Parietal lobe (tissue), 2 donors: ENCODE measurements at places on chromosomes 1 and 21. TPM values are rescaled to one million over a fixed set of nuclear protein-coding genes. Genes with fewer than 3 reads are reported as not detected.

LRRN2 gene
- total RNA-seq, result 16.3 TPM

C1orf226 gene
- 7.5 TPM for total RNA-seq

LRRC47 gene
- 31.9 TPM for total RNA-seq

MAP10 gene
- 8.5 TPM for total RNA-seq

GJA8 gene
- total RNA-seq, result not detected

TINAGL1 gene
- 1.6 TPM for total RNA-seq

C1QTNF12 gene
- not detected for total RNA-seq

TMPRSS15 gene
- not detected for total RNA-seq

MIXL1 gene
- not detected for total RNA-seq

KCNQ4 gene
- total RNA-seq, result 1.9 TPM

DCAF6 gene
- total RNA-seq, result 95.8 TPM

SRGAP2 gene
- total RNA-seq, result 222 TPM

CFAP107 gene
- not detected for total RNA-seq

TCHHL1 gene
- not detected for total RNA-seq

SHCBP1L gene
- not detected for total RNA-seq

UBIAD1 gene
- total RNA-seq, result 28.5 TPM

PHLDA3 gene
- total RNA-seq, result 8.5 TPM

OR2T2 gene
- not detected for total RNA-seq

KCNJ15 gene
- 0.31 TPM for total RNA-seq

ALX3 gene
- total RNA-seq, result not detected

LYSMD1 gene
- total RNA-seq, result 17.2 TPM

HCN3 gene
- 27.2 TPM for total RNA-seq

OR6P1 gene
- not detected for total RNA-seq

CDCA8 gene
- 1.9 TPM for total RNA-seq

FAM167B gene
- not detected for total RNA-seq

FASLG gene
- not detected for total RNA-seq

KRTAP19-1 gene
- total RNA-seq, result not detected

CHAF1B gene
- 1.9 TPM for total RNA-seq

CD160 gene
- total RNA-seq, result not detected

SLC2A5 gene
- 0.94 TPM for total RNA-seq

RYR2 gene
- 61.7 TPM for total RNA-seq

CTNNBIP1 gene
- total RNA-seq, result 41.0 TPM

FLG2 gene
- not detected for total RNA-seq

CELA2B gene
- total RNA-seq, result not detected

ORC1 gene
- total RNA-seq, result 2.2 TPM

LCE4A gene
- total RNA-seq, result not detected

KCNC4 gene
- total RNA-seq, result 5.9 TPM

NRAS gene
- total RNA-seq, result 47.0 TPM

SYPL2 gene
- total RNA-seq, result not detected

ANKRD34A gene
- 2.5 TPM for total RNA-seq

WLS gene
- total RNA-seq, result 45.4 TPM

ETNK2 gene
- 19.4 TPM for total RNA-seq

ARMH1 gene
- total RNA-seq, result 10.6 TPM

OR2M3 gene
- total RNA-seq, result 0.63 TPM

CFAP74 gene
- 0.63 TPM for total RNA-seq

NENF gene
- 14.7 TPM for total RNA-seq

FMO1 gene
- 3.1 TPM for total RNA-seq

ZFYVE9 gene
- total RNA-seq, result 99.8 TPM

TIAM1 gene
- 43.2 TPM for total RNA-seq

SLC25A34 gene
- total RNA-seq, result 1.6 TPM

CD1B gene
- not detected for total RNA-seq
